ENCODE measurements at places on chromosomes 13 and 19.

- no peak for DNase-seq
These were observed 8.8 kb downstream of the SYDE1 start for GRCh38 chr19:15115762-15116615.

DNA sequence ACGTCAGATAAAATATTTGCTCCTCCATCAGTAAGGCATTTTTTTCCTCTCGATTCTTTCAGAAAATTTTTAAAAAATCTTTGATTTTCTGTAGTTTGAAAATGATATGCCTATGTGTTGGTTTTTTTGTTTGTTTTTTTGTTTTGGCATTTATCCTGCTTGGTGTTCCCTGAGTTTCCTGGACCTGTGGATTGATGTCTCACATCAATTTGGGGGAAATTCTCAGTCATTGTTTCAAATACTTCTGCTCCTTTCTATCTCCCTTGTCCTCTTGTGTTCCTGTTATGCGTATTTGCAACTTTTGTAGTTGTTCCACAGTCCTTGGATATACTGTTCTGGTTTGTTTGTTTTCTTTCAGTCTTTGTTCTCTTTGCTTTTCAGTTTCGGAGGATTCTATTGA lies 18.8 kb upstream of the FLT1 start:
- no peak for DNase-seq

DNA sequence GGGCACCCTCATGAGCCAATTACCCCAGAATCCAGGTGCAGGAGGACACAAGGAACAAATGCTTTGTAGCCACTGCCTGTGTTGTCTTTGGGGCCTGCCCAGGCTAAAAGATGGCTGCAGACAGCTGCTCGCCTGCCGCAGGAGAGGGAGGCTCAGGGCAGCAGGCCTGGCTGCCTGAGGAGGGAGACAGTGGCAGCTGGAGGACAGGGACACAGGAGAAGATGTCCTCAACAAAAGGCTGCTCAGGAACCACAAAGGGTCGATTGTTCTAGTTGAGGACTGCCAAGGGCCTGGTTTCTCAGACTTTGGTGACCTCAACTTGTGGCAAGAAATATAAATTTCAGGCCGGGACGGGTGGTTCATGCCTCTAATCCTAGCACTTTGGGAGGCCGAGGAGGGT lies 7.6 kb downstream of the SIRT2 start:
- no peak for DNase-seq

GRCh38 chr19:1384085-1384462 lies 367 bp downstream of the NDUFS7 start:
- DNase-seq = no peak

GRCh38 chr19:54576411-54576976 lies 2.9 kb downstream of the LILRA2 start:
- DNase-seq = no peak

Measured in activated CD8-positive, alpha-beta memory T cell treated with anti-CD3 and anti-CD28 coated beads for 24 hours (primary cell).